ENCODE measurements at places on chromosomes 1 and 21. TPM values are rescaled to one million over a fixed set of nuclear protein-coding genes. Genes with fewer than 3 reads are reported as not detected.

Gene RASAL2
- polyA plus RNA-seq, result 2.9 TPM

Gene C8A
- polyA plus RNA-seq, result not detected

Gene MNDA
- 1.3 TPM for polyA plus RNA-seq

Gene MIXL1
- polyA plus RNA-seq, result 0.10 TPM

Gene TSPEAR
- 0.06 TPM for polyA plus RNA-seq

Gene LINGO4
- 0.06 TPM for polyA plus RNA-seq
